ENCODE measurements at places on chromosomes 12 and 14.

DNA sequence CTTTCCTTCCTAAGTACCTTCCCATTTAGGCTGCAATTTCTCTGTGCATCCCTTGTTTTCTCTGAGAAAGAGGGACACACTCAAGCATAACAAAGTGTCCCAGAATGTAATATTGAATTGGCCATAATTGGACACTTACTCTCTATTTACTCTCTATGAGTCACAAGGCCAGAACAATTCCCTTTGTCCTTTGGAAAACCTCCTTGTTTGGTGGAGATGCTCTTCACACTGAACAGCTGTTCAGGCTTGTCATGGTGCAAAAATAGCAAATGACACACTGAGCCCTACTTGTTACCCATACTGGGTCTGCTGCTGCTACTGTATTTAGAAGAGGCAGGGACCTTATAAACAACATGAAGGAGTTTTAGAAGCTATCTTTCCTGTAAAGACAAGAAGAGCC is 1590.5 kb upstream of the TMEM132C start:
- no peak for DNase-seq

DNA sequence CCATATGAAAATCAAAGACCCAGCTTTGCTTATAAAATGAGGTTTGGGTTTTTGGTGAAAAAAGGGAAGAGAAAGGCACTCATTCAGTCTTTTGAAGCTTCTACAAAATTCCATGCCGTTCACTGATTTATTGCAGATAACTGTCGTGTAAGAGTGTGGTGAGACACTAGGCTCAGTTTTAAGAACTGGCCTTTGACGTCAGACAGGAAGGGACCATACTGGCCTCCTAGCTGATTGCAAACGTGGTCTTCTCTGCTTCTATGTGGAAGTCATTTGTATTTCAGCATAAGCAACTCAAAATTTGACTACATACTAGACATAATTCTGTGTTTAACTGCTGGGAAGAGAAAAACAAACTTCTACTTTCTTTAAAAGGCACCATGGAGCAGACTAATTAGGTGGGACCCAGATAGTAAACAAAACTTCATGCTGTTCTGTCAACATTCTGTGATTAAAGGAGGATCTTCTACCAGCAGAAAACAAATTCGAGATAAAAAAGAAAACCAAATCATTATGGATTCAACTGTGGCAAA is 168.7 kb downstream of the TTC7B start:
- no peak for DNase-seq

- DNase-seq: peak; percentile 35
Measured at GRCh38 chr14:75307700-75308379, 29.2 kb downstream of the FOS start.

GRCh38 chr12:62256408-62257096 is 3.7 kb upstream of the USP15 start:
- DNase-seq: no peak

- DNase-seq: no peak
Measured at GRCh38 chr12:57162553-57163125, 15.2 kb upstream of the LRP1-AS start.

- DNase-seq: peak; percentile 70
Measured at GRCh38 chr12:64610079-64610659, at the start of gene RASSF3. Gene RASSF3, plus strand, starts transcription at chr12:64610495. Its CDS starts 138 bp downstream, at chr12:64610633.

GRCh38 chr14:105195522-105196264 is 14.6 kb upstream of the NUDT14 start:
- no peak for DNase-seq

GRCh38 chr14:87745507-87746118 is 247.4 kb downstream of the GALC start:
- no peak for DNase-seq

- no peak for DNase-seq
Measured at GRCh38 chr12:113155646-113156045, 6.1 kb downstream of the CFAP73 start.

GRCh38 chr12:34021071-34021470 is 1.2 kb upstream of the ALG10 start:
- no peak for DNase-seq

- no peak for DNase-seq
Measured at GRCh38 chr12:106149096-106149784, 10.5 kb upstream of the NUAK1 start.

GRCh38 chr14:52125885-52126284 is 57.0 kb upstream of the NID2 start:
- no peak for DNase-seq

- DNase-seq: no peak
Measured at GRCh38 chr14:31059152-31059924, 33.2 kb upstream of the STRN3 start.

DNA sequence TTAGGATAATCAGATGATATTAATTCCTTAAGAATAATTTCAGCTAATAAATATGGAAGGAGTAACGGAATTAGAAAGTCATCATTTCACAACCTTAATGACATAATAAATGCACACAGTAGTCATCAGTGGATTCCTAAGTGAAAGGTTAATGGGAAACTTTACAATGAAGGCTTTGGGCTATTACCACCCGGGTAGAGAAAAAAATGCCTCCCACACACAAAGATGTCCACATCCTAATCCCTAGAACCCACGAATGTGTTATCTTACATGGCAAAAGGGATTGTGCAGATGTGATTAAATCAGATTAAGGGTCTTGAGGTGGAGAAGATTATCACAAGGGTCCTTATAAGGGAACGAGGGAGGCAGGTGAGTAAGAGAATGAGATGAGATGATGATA is 5.6 kb downstream of the TMED10 start:
- no peak for DNase-seq

DNA sequence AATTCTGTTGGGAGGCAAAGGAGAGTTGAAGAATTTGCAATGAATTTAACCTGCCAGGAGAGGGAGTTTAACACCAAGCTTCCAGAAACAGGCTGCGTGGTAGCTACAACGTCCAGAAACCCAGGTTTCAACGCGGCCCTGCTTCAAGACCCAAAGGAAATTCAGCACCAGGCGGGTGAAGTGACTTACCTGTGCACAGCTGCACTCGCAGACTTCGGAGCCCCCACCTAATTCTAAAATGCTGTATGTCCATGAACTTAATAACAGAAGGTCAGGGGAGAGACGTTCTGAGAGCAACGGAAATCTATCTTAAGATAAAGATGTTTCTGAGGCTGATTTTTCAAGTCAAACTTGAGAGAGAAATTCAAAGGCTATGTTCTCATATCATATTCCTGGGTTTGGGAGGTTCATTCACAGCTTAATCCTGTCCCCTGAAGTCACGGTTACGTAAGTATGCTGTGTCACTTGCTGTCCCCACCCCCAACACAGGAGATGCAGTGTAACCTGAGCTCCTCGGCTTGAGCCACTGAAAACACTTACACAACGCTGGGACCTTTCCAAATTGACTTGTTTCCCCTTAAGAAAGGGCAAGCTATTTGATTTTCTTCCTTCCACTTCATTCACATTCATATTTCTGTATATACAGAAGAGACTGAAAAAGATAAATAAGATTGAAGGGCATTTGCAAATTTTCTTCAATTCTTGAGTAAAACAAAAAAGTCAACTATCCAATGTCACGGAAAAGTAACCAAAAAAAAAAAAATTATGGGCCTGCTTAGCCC is 22.7 kb downstream of the CLIP1 start:
- DNase-seq: peak; percentile 14

- DNase-seq: no peak
Measured at GRCh38 chr14:80049055-80049454, 162.2 kb downstream of the DIO2 start.

- no peak for DNase-seq
Measured at GRCh38 chr14:64126548-64126947, 167.6 kb downstream of the ESR2 start.

DNA sequence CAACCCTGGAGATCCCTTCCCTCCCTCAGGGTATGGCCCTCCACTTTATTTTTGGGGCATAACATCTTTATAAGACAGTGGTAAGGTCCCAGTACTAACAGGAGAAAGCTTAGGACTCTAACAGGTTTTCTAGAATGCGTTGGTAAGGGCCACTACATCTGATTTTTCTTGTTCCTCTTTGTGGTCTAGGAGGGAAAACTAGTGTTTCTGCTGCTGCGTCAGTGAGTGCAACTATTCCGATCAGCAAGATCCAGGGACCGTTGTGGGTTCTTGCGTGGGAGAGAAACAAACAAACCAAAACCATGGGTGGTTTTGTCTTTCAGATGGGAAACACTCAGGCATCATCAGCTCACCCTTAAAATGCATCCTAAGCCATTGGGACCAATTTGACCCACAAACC is 123.6 kb upstream of the SLC16A7 start:
- no peak for DNase-seq

- DNase-seq: no peak
Measured at GRCh38 chr12:105026411-105026810, 40.3 kb downstream of the NOPCHAP1 start.

- no peak for DNase-seq
Measured at GRCh38 chr12:55636116-55636655, 506 bp upstream of the OR10P1 start.

DNA sequence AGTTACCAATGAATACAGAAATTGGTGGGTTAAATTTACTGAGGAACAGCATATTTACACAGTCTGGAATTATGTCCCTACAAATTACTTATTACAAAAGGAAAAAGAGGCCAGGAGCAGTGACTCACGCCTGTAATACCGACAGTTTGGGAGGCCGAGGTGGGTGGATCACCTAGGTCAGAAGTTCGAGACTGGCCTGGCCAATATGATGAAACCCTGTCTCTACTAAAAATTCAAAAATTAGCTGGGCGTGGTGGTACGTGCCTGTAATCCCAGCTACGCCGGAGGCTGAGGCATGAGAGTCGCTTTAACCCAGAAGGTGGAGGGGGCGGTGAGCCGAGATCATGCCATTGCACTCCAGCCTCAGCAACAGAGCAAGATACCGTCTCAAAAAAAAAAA is 52.6 kb downstream of the HECTD1 start:
- DNase-seq: no peak

DNA sequence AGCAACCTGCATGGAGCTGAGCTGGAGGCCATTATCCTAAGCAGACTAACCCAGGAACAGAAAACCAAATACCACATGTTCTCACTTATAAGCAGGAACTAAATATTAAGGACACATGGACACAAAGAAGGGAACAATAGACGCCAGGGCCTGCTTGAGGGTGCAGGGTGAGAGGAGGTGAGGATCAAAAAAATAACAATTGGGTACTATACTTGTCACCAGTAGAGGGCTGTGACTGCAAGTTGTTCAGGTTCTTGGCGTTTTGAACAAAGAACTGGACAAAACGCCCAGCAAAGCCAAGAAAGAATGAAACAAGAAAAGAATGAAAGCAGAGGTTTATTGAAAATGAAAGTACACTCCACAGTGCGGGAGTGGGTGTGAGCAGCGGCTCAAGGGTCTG is 208.5 kb upstream of the NEDD1 start:
- DNase-seq: no peak

DNA sequence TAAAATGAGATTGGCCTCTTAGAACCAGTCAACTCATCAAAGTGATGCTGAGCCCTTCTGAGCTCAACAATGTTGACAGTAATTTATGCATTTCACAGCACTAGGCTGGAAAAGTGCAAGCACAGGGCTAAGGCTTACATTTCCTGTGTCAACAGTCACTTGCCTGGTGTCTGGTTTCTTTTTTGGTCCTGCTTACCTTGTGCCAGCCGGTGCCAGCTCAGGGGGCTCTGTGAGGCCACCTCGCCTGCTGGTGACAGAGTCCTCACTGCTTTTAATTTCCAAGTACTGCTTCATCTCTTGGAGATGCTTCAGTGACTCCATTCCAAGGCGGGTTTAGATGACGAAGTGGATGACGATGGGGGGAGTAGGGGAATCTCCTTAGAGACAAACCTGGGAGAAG is 53.1 kb upstream of the KCNA1 start:
- no peak for DNase-seq

DNA sequence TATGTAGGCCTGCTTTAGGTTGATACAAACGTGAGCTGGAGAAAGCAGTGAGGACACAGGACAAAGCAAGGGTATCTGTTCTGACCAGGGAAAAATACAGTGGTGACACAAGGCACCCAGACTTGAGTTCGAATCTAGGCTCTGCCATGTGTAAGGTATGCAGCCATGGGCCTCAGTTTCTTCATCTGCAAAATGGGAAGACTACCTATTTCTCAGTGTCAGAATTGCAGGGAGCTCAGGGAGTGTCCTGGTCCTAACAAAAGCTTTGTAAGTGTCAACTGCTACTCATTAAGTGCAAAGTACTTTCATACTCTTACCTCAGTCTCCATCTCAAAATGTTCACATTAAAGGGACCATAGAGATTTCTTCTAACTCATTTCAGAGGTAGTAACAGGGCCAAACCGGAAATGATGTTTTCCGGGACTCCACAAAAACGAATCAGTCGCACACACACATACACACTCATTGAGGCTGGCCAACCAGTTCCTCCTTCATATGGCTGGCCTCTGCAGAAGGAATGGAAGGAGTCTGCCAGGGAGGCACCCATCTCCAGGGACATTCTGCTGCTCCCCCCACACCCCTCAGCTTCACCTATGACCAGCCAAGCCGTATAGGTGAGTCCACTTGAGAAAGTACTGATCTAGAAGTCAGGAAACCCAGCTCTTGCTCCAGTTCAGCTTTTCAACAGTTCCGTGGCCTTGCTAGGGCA is 7.8 kb downstream of the CTDSP2 start:
- DNase-seq: no peak

GRCh38 chr12:114998750-114999128 is 314.8 kb upstream of the TBX3 start:
- no peak for DNase-seq

DNA sequence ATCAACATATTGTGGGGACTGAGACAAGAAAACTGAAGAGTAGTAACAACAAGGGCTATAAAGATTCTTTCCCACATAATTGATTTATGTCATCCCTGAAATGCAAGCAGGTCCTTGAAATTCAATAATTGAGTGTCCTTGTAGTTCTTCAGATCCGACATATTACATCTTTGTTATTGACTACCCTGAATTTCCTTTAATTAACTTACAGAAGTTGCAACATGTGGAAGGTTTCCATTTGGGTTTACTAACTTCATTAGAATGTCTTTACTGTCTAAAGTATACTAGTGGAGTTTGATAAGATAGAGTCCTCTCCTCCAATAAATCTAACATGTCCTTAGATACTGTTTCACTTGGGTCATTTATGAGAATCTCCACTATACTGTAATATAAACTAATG is 951.8 kb downstream of the SLC6A15 start:
- DNase-seq: no peak

GRCh38 chr12:86249851-86250250 is 6.3 kb downstream of the MGAT4C start:
- DNase-seq: no peak

DNA sequence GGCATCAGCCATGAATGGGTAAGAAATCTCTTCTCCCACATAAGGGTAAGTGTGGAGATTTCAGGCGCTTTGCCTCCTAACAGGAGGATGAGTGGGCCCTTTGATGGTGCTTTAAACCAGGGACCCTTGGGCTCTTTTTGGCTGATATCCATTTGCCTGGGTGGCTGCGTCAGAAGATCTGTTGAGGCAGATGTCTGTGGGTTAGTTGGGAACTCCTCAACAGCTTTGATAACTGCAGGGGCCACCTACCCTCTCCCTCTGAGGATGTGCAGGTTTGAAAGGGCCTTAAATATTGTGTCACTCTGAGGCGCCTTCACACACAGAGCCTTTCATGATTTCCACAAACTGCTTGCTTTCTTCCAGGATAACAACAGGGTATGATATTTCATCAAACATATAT is 210.7 kb downstream of the PPM1H start:
- DNase-seq: no peak

GRCh38 chr12:90972226-90972625 is 17.2 kb upstream of the CCER1 start:
- DNase-seq: no peak
